Esophagus (tissue), 2 donors: ENCODE measurements at places on chromosomes 5 and 9. TPM values are rescaled to one million over a fixed set of nuclear protein-coding genes. Genes with fewer than 3 reads are reported as not detected.

The PCA3 gene
- 0.06 TPM for polyA plus RNA-seq

The PCDHGA3 gene
- 0.08 TPM for polyA plus RNA-seq

The WNK2 gene
- 3.4 TPM for polyA plus RNA-seq

The RAB24 gene
- polyA plus RNA-seq = 80.2 TPM

The FBXL17 gene
- polyA plus RNA-seq = 3.0 TPM

The SLC4A9 gene
- polyA plus RNA-seq = 0.20 TPM

The KIF24 gene
- polyA plus RNA-seq = 1.0 TPM

The QRFP gene
- polyA plus RNA-seq = 0.16 TPM

The RGS7BP gene
- 0.12 TPM for polyA plus RNA-seq

The FAM221B gene
- polyA plus RNA-seq = not detected

The PTGS1 gene
- 6.8 TPM for polyA plus RNA-seq

The TAF11L10 gene
- not detected for polyA plus RNA-seq

The LTC4S gene
- 3.0 TPM for polyA plus RNA-seq

The EPB41L4A gene
- 9.6 TPM for polyA plus RNA-seq

The IL4 gene
- polyA plus RNA-seq = not detected

The PLPP7 gene
- 0.73 TPM for polyA plus RNA-seq

The LEAP2 gene
- polyA plus RNA-seq = 2.2 TPM

The SELENOP gene
- 63.5 TPM for polyA plus RNA-seq

The SPINK1 gene
- polyA plus RNA-seq = 5.3 TPM

The DENND4C gene
- polyA plus RNA-seq = 9.1 TPM

The ANKRD34B gene
- polyA plus RNA-seq = not detected
